Stimulated activated naive B cell treated with anti-CD40 and anti-IgM and Interleukin-4, amounts not matched to agents 10 μg/mL and 1 μg/mL and 100 μg/mL, for 72 hours (primary cell): ENCODE measurements at places on chromosomes 3 and 15.

DNA sequence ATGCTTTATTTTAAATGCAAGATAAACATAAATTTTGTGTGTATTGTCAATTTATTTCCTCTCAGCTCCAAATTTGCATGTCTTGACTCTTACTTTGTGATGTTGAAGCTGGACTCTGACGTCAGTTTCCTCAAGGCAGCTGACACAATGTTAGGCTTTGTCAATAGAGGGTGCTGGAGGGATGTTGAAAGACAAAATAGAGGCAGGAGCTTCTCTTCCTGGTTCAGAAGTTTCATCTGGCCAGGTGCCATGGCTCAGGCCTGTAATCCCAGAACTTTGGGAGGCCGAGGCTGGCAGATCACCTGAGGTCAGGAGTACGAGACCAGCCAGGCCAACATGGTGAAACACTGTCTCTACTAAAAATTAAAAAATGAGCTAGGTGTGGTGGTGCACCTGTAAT is 408.6 kb downstream of the GBE1 start:
- no peaks in the 10 kb centered on the region for H3K4me1 ChIP-seq
- DNase-seq, result no peak
- H3K27ac ChIP-seq, result no peak overlapping the region
- no peaks in the 10 kb centered on the region for H3K36me3 ChIP-seq

DNA sequence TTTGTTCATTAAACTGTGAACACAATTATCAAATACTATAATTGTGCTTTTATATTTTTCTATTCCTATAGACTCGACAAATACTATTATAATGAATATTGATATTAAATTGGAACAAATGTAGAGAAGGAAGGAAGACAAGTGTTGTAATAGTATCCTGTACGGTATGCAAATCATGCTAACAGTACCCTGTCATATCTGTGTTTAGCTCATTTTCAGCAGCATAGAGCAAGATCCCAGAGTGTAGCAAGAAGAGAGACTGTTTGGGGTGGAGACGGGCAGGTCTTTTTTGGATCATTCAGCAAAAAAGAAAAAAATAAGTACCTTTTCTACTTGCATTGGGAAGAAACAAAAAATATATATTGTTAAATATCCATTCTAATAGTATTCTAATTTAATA is 224.1 kb downstream of the TPRG1 start:
- no peak overlapping the region for H3K27ac ChIP-seq
- no peak for DNase-seq
- H3K27me3 ChIP-seq, result no peaks in the 10 kb centered on the region

GRCh38 chr15:31350771-31351170 is 24.1 kb downstream of the KLF13 start:
- peak overlapping the region; percentile 45 for H3K4me3 ChIP-seq
- H3K4me1 ChIP-seq, result peaks cover 100% of the 10 kb centered on the region
- H3K27ac ChIP-seq, result peak overlapping the region; percentile 82
- H3K36me3 ChIP-seq, result peaks cover 46% of the 10 kb centered on the region
- DNase-seq, result no peak

DNA sequence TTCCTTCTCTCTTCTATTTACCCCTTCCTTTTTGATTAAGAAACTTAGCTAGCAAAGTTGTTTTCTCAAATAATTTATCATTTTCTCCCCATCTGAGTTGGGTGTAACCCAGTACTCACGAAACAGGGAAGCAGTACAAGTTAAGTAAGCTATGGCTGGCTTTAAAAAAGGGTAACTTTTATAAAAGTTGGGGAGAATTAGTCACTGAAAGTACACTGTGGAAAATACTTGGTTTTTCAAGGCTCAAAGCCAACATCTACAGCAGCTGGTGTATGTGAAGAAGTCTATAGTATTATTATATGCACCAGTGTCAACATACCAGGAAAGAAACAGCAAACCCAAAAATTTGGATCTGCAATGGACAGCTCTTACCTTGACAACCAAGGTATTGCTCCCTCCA is 25.5 kb downstream of the CLK3 start:
- H3K27ac ChIP-seq, result no peak overlapping the region
- peaks cover 3% of the 10 kb centered on the region for H3K4me1 ChIP-seq
- no peaks in the 10 kb centered on the region for H3K27me3 ChIP-seq
- peaks cover 18% of the 10 kb centered on the region for H3K36me3 ChIP-seq
- no peak overlapping the region for H3K4me3 ChIP-seq

GRCh38 chr15:85333132-85333831 is 47.1 kb upstream of the AKAP13 start:
- H3K27ac ChIP-seq, result peak overlapping the region; percentile 37
- H3K4me1 ChIP-seq, result peaks cover 59% of the 10 kb centered on the region
- H3K27me3 ChIP-seq, result no peaks in the 10 kb centered on the region
- no peak overlapping the region for H3K4me3 ChIP-seq
